ENCODE measurements at places on chromosomes 16 and 17.
A peak's percentile ranks its signal among the peaks of the same experiment; 100 is the strongest.

- no peak for DNase-seq
Measured at GRCh38 chr17:7460850-7461660, 16.2 kb downstream of the CHRNB1 start.

- no peak for DNase-seq
Measured at GRCh38 chr16:17339764-17340541, 130.8 kb downstream of the XYLT1 start.

- no peak for DNase-seq
Measured at GRCh38 chr17:39845052-39845846, 18.9 kb downstream of the IKZF3 start.

DNA sequence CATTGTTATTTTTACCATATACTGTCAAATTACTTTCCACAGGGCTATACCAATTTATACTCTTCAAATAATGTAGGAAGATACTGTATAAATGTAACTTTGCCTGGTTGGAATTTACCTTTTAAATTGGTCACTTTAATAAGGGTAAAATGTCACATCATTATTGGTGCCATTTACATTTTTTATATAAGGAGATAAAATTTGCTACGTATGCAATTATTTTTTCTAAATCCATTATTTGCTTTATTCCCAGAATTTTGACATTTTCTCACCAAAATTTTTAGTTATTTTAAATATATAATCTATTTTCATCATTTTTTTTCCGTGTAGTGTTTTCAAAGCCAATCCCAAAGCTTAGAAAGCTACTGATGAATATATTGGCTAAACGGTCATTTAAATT lies 664.7 kb downstream of the KCNJ2 start:
- DNase-seq, result no peak

- no peak for DNase-seq
Measured at GRCh38 chr16:51637770-51638094, 486.7 kb upstream of the SALL1 start.

GRCh38 chr17:44793885-44794842 lies 35.4 kb downstream of the ADAM11 start:
- no peak for DNase-seq

- DNase-seq, result no peak
Measured at GRCh38 chr16:87404764-87405625, 12.9 kb downstream of the MAP1LC3B start.

DNA sequence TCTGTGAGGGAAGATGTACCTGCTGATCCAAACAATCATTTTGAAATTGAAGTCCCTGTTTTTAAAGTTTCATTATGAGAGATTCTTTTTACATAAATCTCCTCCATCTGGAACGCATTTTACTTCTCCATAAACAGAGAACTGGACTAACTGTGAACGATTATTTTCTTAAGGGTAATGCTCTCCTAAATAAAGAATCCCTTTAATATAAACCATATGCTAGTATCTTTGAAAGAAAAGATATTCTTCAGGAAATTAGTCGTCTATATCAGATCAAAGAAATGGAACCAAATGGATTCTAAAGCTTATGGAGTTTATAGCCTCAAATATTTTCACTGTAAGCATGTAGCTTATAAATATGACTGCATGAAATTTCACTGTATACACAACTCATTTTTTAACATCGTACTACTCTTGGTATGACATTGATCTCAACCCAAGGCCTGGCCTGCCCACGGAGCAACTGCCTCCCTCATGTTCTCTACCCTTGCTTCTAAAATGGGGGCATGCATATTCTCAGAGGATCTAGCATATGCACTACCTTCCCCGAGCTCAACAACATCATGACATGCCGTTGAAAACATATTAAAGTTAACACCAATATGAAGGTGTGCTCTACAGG lies 66.4 kb downstream of the MYH10 start:
- DNase-seq, result no peak

GRCh38 chr17:33689725-33690124 lies 396.6 kb upstream of the ASIC2 start:
- no peak for DNase-seq

- DNase-seq, result no peak
Measured at GRCh38 chr16:72481419-72481818, 309.5 kb upstream of the PMFBP1 start.

DNA sequence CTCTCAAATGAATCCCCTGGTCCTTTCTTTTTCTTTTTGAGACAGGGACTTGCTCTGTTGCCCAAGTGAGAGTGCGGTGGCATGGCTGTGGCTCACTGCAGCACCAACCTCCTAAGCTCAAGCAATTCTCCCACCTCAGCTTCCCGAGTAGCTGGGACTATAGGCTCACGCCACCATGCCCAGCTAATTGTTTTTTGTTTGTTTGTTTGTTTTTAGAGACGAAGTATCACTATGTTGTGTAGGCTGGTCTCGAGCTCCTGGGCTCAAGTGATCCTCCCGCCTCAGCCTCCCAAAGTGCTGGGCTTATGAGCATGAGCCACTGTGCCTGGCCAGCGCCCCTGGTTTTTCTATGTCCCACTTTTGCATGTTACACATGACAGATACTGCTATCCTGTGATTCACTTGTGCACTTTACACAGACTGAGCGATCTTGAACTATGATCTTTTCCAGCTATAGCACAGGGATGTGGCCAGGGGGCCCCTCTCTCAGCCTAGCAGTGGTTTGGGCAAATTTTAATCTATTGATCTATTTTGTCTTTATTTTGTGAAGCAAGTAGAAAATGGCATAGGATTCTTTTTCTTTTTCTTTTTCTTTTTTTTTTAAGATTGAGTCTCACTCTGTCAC lies 31.3 kb upstream of the MLKL start:
- no peak for DNase-seq

DNA sequence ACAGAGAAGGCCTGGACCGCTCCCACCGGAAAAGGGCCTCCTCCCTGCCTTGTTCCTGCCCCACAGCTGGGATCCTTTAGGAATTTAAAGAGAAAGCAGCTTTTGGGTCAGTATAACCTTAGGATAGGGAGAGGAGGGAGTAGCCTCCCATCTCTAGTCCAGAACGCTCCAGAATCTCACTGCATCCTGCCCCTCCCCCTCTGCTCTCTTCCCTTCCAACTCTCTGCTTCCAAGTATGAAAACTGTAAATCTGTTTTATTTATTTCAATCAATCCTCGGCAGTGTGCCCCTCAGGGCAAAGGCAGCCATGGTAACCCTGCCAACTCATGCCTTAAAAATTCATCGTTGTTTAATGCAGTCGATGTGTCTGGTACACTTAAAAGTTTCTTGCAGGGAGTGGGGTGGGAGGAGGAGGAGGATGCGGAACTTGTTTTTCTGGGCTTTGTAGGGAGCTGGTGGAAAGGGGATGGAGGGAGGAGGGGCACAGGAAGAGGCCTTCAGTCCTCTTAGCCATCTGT lies 21.2 kb upstream of the MTSS2 start:
- peak; percentile 42 for DNase-seq

DNA sequence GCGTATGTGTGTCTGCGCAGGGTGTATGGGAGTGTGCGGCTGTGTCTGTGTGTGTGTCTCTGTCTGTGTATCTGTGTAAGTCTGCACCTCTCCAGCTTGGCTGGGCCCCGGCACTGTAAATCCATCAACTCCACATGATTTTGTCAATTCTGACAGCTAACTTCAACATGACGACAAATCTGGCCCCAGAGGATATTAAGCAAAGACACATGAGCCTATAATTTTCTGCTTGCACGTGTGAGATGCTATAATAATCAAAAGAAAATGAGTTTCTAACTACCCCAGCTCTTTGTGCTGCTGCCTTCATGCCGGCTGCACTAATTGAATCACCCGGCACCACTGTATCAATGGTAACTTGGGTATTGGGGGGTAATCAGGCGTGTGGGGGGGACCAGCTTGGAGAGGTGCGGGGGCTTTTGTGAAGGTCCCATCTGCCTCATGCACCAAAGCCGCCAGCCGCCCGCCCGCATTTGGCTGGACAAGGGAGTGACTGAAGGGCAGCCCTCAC lies 57.6 kb upstream of the LHX1 start:
- no peak for DNase-seq

DNA sequence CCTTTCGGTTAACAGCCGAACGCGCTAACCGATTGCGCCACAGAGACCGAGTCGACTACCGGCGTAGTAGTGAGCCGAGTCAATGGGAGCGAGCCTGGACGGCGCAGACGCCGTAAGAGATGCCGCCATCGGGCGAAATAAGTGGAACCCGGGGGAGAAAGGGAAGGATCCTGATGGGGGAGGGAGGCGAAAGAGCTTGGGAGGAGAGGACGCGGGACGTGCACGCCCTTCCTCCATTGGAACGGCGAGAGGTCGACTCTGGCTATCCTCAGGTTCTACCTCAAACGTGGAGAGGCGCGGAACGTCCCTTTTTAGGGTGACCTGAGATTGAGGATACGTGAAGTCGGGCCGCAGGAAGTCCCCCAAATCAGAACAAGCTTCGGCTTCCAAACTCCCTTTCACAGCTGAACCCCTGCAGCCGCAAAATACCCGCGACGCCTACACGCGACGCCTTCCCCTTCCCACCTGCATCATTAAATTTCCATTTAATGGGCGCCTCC lies 683 bp upstream of the PSMB3 start:
- DNase-seq, result peak; percentile 60

- DNase-seq, result no peak
Measured at GRCh38 chr17:9484789-9485188, 90.8 kb downstream of the STX8 start.

GRCh38 chr17:72792771-72793170 lies 299.7 kb downstream of the SLC39A11 start:
- no peak for DNase-seq

DNA sequence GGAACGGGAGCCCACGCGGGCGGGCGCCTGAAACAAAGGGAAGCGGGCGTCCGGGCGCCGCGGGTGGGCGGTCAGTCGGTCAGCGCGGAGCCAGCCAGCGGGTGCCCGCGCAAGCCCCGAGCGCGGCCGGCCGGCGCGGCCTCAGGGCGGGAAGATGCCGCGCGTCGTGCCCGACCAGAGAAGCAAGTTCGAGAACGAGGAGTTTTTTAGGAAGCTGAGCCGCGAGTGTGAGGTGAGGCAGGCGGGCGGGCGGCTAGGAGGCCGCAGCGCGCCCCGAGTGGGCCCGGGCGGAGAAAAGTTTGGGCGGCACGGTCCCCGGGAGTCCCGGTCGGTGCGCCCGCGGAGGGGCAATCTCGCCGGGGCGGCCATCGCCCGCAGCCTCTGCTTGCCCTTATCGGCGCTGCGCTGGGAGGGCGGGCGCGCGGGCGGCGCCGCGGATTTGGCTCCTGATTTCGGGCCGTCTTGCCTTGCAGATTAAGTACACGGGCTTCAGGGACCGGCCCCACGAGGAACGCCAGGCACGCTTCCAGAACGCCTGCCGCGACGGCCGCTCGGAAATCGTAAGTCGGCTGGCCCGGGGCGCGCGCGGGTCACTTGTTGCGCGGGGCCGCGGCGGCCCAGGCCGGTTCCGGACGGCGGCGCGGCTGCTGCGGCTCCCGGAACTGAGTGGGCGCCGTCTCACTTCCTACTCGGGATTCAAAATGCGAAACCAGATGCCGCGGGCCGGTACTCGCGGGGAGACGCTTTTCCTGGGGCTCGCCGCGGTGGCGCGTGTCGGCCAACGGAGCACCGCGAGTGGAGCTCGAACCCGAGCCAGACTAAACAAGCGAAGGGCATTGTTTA lies 526 bp downstream of the CBFB start:
- peak; percentile 52 for DNase-seq

DNA sequence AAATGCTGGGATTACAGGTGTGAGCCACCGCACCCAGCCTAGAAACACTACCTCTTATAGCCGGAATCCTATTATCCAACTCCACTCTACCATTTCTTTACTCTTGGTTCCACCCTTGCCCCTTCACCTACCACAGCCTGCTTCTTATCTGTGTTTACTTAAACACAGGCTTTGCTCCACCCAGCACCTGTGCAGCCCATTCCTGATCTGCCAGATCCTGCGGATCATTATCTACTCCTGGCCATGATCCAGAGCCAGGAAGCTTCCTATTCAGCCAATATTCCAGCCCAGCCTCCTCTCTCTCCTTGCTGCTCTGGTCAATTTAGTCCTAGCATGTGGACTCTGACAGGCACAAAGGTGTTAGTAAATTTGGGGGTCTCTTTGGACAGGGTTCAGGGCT lies 98.8 kb upstream of the MED13 start:
- DNase-seq, result no peak

- no peak for DNase-seq
Measured at GRCh38 chr16:23611936-23612335, 15.8 kb upstream of the NDUFAB1 start.

DNA sequence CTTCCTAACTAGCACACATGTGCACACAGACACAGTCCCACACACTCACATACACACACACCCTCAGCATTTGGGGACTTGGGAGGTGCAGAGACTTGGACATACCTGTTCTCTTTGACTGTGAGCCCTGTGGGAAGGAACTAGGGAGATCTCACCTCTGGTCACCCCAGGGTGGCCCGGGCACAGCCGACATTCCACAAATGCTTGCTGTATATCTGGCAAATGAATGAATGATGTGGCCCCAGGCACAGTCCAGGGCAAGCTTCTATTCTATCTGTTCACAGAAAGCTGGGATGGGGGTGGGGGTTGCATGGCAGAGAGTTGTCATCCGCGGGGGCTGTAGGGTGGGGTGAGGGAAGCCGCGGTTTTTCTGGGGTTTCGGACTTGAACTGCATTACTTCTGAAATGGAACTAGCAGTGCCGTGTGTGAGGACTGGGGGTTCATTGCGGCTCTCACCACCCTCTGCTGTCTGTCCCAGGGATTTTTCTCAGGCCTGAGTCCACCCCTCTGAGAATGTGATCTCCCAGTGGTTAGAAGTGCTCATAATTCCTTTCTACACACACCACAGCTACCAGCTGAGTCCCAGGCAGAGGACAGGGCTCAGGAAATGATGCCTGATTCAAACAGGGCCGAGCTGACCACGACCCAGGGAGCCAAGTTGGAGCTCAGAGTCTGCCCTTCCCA lies 3.3 kb upstream of the RIPOR1 start:
- DNase-seq, result no peak

DNA sequence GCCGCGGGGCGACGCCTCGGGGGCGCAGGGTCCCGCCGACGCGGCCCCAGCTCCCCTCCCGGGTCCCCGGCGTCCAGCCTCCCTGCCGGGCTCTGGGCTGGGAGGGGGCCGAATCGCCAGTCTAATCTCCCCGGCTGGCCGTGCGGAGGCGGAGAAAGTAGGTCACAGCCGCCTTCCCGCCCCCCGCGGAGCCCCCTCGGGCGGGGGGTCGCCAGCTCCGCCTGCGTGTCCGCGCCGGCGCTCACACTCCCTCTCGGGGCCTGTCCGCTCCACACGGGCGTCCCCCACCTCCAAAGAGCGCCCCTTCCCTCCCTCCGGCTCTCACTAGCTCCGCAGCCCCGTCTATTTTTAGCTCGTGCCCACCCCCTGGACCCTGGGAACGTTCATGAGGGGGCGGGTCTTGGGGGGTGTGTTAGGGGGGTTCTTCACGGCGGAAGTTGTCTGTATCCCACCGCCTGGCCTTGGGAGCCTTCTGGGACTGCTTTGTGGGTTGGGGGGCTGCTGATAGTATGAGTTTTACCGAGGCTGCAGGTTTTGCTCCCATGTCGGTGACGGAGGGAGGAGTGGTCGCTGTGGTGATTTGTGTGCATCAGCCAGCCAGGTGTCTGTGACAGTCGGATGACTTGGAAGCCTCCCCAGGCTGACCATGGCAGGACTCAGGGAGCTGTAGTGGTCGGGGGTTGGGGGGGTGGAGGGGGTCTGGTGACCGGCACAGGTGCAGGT lies 1.1 kb downstream of the ATP1B2 start:
- DNase-seq, result no peak

All from GOT3 (cell line).